ENCODE measurements at places on chromosomes 2 and 18.

DNA sequence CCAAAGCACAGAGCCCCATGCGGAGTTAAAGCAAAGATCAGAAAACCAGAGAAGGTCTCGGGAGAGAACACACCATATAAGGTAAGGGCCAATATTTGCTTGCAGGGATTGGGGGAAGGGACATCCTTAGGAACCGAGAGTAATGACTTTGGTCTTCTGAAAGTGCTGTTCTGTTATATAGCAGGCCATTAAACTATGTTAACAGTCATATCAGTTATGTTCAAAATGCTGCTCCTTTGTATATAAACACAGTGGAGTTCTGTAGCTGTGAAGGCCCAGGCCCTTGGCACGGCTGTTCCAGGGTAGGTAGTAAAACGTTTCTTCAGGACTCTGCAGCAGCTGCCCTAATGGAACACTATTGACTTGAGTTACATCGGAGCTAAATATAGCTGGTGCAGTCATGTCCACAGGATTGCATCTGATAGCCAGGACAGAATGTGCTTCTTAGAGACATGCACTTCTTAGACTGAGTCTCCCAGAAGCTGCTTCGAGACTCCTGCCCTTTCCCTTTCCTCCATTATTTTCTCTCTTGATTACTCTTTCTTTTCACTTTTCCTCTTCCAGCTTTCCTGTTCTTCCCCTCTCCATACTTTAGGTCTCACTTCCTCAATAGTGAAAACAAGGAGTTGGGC, 122.4 kb downstream of the SETBP1 start:
- DNase-seq, result no peak

DNA sequence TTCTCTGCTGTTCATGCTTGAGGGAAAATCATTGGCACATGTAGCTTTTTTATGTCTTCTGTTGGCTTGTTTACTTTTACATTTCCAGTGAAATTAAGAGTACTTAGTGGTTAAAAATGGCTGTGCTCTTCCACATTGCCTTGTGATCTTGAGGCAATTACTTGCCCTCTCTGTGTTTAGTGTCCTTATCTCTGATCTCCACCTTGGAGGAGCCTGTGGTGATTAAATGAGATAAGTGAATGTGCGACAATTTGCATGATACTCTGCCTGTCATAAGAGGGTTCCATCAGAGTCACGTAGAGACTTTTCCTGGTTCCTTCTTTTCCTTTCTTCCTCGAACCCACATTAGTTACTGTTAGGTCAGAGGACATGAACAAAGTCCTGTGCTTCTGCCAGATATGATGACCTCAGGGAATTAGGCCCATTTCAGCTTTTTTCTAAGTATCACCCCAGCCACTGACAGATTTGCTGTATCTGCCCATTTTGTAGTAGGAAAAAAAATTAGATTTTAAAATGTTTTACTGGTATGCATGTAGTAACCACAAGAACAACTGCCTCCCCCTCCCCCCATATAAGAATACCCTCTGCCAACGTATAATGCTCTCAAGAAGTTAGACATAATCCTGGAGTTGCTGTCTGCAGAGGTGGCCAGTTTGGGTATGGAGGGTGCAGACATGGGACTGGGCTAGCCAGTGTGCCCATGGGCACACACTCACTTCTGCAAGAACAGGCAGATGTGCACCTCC, 51.9 kb downstream of the TET3 start:
- no peak for DNase-seq

GRCh38 chr18:2683055-2683454, 27.5 kb downstream of the SMCHD1 start:
- DNase-seq, result no peak

DNA sequence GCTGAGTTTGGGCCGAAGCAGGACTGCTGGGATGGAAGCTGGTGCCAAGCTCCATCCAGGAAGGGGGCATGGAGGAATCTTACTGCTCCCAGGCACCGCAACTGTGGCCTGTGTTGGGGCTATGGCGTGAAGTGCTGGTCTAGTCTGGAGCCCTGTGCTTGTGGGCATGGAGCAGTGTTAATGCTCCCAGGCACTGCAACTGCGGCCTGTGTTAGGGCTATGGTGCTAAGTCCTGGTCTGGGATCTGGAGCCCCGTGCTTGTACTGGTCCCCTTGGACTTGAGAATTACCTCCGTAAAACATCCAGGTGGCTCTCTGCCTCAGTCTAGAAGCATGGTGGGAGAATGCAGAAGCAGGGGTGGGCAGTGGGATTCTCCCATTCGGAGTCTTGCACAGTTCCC, 1379.4 kb upstream of the ACVR2A start:
- no peak for DNase-seq

GRCh38 chr18:11655606-11655932, 33.5 kb upstream of the GNAL start:
- no peak for DNase-seq

DNA sequence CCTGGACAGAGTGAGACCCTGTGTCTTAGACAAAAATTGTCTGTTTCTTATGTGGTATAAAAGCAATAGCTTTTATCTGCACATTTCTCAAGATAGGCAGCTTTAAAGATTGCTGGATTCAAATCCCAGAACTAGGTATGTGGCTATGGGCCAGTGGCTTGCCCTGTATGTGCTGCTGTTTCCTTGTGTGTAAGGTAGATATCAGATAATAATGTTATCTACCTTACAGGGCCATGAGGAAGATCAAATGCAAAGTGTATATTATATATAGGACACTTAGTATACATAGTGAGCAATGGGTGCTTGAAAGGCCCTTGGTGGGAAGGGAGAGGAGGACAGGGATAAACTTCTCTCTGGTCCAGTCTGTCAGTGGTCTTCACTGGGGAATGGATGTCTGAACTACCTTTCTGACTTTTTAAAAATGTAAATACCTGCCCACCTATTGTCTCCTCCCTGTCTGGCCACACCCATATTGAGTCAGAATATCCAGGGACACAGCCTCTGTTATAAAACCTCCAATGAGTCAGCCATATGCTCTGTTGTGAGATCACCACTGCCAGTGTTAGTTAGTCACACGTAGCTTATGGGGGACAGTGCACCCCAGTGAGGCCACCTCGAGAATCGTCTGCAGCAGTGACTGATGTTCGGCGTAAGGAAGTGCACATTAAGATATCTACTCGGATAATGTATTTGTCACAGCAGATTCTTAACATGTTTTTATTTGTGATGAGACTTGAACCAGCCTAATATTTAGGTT, 383.4 kb downstream of the PTPRM start:
- no peak for DNase-seq

DNA sequence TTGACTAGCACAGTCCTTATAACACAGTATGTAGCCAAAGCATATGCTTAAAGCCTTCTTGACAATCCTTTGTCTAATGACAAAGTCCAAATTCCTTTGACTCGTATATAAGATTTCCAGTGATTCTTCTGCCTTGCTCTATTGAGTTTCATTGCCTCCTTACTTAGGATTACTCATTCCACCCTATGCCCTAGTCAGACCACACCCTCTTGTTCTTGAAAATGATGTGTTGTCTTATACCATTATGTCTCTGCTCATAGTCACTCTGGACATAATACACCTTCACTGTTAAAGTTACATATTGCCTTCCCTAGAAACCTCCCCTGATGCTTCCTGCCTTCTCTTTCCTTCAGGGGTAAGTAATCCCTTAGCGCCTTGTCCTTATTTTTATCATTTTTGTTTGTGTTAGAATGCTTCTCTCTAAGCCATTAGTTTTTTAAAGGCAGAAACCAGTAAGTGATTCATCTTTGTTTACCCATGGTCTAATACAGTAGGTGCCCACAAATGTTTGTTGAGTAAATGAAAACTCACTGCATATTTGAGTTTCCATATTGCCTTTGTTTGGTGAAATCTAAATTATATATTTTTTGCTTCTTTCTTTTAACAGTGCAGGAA, 19.3 kb downstream of the GPD2 start:
- no peak for DNase-seq

DNA sequence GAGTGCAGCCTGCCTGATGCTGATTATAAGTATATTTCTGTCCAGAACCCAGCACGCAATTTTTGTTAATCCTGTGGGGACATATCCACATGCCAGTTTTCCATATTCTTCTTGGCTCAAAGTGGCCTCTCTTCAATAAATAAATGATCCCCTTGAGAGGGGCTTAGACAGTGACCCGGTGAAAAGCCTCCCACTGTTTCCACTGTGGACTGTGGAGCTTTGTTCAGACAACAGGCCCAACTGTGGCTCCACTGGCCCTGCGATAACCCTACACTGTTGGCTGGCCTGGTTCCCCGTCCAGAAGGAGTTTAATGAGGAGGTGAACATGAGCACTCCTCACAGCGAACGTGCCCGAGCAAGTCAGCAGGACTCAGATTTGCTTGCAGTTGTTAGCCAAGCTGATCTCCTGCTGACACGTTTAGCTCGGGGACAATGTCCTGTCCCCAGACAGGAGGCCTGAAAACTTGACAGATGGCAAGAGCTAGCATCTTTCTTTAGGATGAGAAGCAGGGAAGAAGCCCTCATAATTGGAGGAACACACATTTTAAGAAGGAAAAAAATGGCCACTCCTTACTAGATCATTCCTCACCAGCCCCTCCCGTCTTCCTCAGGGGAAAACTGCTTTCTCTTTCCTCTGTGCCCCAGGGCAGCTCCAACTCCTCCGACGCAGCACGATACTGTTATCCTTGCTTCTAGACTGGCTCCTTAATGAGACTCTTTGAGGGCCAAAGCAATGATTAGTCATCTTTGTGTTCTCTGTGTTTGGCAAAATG, 20.0 kb upstream of the MTCL1 start:
- DNase-seq, result no peak

GRCh38 chr2:54683596-54683995, 39.9 kb upstream of the EML6 start:
- DNase-seq, result no peak

- DNase-seq, result no peak
Observed at GRCh38 chr2:146489386-146489785, 1355.4 kb upstream of the ACVR2A start.

DNA sequence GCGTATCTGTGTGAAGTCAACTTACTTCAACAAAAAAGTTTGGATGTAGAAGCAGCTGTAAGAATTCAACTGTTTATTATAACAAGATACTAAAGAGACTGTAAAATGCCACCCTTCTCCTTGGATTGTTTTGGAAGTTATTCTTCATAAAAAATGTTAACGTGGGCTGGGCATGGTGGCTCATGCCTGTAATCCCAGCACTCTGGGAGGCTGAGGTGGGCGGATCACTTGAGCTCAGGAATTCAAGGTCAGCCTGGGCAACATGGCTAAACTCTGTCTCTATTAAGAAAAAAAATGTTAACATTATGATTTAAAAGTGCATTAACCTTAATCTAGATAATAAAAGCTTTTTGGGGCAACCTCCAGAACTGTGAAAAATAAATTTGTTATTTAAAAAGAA, 7.7 kb downstream of the CIAO1 start:
- DNase-seq, result no peak

GRCh38 chr2:8578335-8579244, 103.3 kb upstream of the ID2 start:
- DNase-seq, result no peak

DNA sequence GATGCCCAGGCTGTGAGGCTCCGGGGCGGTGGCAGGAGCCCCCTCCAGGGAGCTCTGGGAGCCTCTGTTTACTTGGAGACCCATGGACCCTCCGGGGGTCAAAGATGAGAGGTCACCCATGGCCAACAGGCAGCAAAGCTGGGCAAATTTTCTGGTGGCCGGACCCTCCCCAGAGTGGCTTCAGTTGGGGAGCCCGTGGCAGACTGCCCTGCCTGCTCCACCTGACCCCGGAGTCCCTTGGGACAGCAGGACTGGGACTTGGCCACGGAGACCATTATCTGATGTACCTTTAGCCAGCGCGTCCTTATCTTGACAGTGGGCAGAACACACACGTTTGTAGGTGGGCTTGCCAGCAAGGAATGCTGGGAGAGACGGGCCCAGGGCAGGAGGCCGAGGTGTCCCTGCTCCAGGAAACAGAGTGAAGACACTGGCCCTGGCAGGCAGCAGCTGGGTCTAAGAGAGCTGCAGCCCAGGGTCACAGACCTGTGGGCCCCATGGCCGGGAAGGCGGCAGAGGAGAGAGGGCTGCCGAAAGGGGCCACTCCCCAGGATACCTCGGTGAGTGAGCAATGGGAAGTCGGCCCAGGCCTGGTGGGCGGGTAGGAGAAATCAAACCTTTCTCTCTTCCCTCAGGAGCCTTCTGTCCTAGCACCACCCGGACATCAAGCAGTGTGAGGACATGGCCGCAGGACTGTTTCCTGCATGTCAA, at the start of the genes ABCG5 and ABCG8:
Gene ABCG5, minus strand, starts transcription at position 280 of the 708 bp plus-strand sequence. Its CDS starts 160 bp downstream, at position 120.
Gene ABCG8, plus strand, starts transcription at position 412 of the 708 bp plus-strand sequence. Its CDS starts 83 bp downstream, at position 495.
- DNase-seq, result no peak

DNA sequence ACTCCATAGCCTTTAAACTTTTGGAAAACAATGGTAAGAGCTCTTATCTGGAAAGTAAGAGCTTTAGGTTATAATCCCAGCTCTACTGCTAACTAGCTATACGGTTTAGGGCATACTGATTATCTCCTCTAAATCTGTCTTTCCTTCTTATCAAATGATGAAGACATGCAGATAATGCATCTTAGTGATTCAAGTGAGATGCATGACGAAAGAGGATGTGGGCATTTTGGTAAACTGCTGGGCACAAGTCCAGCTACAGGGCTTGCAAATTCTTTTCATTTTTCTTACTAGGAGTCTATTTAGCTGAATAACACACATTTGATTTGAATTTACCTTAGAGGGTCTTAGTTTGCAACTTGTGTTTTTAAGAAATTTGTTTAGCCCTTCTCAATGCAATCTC, 1604.8 kb upstream of the ZEB2 start:
- no peak for DNase-seq

DNA sequence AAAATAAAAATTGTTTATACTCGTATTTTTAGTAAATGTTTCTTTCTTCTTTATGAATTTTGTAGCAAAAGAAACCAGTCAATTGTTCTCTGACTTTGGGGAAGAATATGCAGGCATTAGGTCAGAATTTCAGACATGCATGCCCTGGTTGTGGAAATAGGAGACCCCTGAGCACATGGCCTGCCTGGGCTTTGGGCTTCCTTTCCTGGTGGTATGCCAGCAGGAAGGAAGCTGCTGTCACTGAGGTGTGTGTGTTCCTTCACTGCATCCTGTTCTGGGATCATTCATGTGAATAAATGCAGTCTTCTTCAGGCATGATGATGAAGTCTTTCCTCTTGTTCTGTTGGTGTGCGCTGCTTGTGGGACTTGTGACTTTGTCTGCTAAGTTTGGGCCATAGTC, 920.2 kb upstream of the VRK2 start:
- DNase-seq, result no peak
